ENCODE measurements at places on chromosomes 12 and 14. TPM values are rescaled to one million over a fixed set of nuclear protein-coding genes. Genes with fewer than 3 reads are reported as not detected.

Gene BMP4
- polyA plus RNA-seq: not detected

Gene PHLDA1
- 0.16 TPM for polyA plus RNA-seq

Gene TSPAN11
- polyA plus RNA-seq: not detected

Gene TAMALIN
- polyA plus RNA-seq: 17.0 TPM

Gene KRT7
- not detected for polyA plus RNA-seq

DNA sequence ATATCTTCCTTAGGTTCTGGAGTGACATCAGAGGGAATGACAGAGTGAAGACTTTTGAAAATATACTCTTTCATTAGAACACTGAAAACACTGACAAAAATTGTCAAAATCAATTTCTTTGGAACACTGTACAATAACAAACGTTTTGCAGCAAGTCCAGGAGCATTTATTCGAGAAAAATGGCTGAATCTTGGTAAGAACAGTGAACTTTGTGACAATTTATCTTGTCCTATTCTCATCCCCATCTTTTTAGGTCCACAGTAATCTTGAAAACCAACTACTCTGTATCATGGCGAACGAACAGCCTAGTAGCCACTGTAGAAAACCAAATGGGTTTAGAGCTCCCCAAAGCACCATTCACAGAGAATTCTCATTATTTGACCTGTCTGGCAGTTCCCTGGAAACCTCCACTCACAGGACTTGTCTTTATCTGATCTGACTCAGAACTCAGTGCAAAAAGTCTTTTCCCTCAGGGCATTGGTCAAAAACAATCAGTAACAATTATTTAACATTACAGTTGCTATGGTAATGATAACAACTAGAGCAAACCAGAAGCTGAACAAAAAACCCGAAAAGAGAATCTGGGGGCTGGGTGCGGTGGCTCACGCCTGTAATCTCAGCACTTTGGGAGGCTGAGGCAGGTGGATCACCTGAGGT lies 20.3 kb upstream of the PPP2R5E start:
- peaks cover 7% of the 10 kb centered on the region for H3K27me3 ChIP-seq
- DNase-seq: no peak
- H3K36me3 ChIP-seq: no peaks in the 10 kb centered on the region
- H3K27ac ChIP-seq: no peak overlapping the region

DNA sequence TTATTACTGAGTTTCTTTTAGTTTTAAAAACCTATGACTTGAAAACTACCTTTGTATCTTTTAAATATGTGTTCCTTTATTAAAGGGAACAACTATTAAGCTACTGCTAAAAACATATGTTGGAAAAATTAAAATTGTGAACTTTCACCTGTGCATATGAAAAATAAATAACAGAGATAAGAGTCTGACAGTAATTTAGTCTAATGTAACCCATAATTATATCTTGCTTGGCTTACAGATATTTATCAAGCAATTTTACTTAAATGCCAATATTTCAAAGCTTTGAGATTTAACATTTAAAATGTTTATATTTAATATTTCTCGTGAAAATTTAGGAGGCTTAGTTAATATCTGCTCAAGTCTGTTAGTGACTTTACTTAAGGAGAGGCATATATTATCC lies 309.8 kb downstream of the CCER1 start:
- H3K4me3 ChIP-seq: no peak overlapping the region
- no peaks in the 10 kb centered on the region for H3K36me3 ChIP-seq
- no peaks in the 10 kb centered on the region for H3K4me1 ChIP-seq
- no peaks in the 10 kb centered on the region for H3K27me3 ChIP-seq
- no peak for DNase-seq
- no peak overlapping the region for H3K27ac ChIP-seq

- no peaks in the 10 kb centered on the region for H3K27me3 ChIP-seq
- peaks cover 8% of the 10 kb centered on the region for H3K4me1 ChIP-seq
- H3K36me3 ChIP-seq: peaks cover 9% of the 10 kb centered on the region
- no peak for DNase-seq
Observed at GRCh38 chr14:65631040-65631439, 218.5 kb downstream of the FUT8 start.

DNA sequence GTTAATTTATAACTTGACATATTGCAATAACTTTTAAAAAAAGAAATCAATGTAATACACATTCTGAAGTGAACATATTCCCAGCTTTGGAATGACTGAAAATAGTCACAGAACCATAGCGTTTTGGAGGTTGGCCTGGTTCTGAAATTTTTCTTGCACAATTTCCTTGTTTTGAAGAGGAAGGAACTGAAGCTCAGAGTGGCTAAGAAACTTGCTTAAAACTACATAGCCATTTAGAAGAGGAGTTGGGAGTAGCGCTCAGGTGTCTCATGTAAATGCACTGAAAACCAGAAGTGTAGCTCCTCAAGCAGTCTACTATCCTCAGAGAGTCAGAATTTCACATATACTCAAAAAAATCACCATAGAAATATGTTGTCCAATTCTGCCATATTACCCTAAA lies 41.2 kb downstream of the SLC38A1 start:
- DNase-seq: no peak
- no peak overlapping the region for H3K4me3 ChIP-seq
- peaks cover 54% of the 10 kb centered on the region for H3K4me1 ChIP-seq
- H3K27me3 ChIP-seq: no peaks in the 10 kb centered on the region
- peaks cover 37% of the 10 kb centered on the region for H3K36me3 ChIP-seq
- H3K27ac ChIP-seq: peak overlapping the region; percentile 68

DNA sequence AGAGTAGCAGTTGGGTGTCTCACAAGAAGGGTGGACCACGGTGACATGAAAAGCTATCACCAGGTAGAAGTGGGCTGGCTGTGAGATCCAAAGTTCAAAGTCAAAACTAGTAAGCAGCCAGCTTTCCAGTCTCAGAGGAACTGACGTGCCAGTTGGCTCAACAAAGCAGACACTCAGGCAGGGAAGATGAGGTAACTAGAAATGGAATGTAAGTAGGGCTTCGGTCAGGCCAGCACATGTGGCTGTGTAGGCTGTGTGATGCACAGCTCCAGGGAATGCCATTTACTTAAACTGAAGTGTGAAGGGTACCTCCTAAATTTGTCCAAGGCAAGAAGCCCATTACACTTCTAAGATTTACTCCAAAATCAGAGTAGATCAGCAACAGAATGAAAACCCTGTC lies 43.6 kb downstream of the PTPRR start:
- H3K27me3 ChIP-seq: no peaks in the 10 kb centered on the region
- no peaks in the 10 kb centered on the region for H3K4me1 ChIP-seq
- no peak overlapping the region for H3K27ac ChIP-seq
- DNase-seq: no peak
- no peaks in the 10 kb centered on the region for H3K36me3 ChIP-seq
- H3K4me3 ChIP-seq: no peak overlapping the region

DNA sequence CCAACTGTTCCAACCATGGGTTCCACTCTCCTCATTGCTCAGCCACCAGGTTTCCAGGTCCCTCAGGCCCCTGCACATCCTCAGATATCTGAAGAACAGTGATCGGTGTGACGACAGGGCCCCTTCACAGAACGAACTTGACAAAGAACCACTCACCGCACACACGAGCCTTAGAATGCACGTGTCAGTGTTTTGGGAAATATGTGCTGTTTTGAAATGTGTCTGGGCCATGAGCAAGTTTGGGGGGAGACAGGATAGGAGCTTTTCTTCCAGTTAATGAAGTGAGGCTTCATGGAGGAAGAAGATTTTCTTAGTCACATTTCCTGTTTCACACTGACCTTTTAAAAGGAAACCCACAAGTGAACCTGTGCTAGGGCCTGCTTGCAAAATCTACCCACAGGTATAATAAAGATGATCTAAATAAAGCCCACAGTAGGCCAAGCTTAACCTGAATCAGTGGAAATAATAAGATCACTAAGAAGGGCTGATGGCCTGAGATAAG lies 58.6 kb downstream of the ZFP36L1 start:
- no peaks in the 10 kb centered on the region for H3K27me3 ChIP-seq
- H3K4me3 ChIP-seq: peak overlapping the region; percentile 54
- no peaks in the 10 kb centered on the region for H3K36me3 ChIP-seq
- H3K27ac ChIP-seq: peak overlapping the region; percentile 43
- peaks cover 59% of the 10 kb centered on the region for H3K4me1 ChIP-seq

DNA sequence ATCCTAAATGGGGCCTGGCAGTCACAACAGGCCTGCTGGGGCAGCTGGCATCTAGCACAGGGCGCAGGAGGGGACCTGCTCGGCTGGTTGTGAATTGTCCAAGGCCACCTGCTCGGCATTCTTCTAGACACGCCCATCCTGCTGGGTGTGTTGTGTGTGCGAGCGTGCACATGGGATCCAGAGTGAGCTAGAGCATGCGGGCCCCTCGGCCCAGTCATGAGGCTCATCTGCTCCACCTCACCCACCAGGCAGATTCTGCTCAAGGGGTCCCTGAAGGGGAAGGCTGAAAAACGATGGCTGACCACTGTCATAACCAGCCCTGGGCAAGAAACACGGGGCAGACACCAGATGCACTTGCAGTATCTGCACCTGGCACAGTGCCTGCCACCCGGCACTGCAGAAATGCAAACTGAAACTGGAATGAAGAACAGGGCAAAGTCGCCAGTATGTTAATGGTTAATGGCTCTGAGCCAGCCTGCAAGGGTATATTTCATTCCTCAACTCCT lies 31.8 kb downstream of the MAX start:
- H3K27ac ChIP-seq: no peak overlapping the region
- peaks cover 16% of the 10 kb centered on the region for H3K36me3 ChIP-seq
- no peak for DNase-seq
- H3K4me3 ChIP-seq: no peak overlapping the region
- H3K27me3 ChIP-seq: no peaks in the 10 kb centered on the region

Measured in naive B cell (primary cell).